ENCODE measurements at places on chromosomes 5 and 9.

DNA sequence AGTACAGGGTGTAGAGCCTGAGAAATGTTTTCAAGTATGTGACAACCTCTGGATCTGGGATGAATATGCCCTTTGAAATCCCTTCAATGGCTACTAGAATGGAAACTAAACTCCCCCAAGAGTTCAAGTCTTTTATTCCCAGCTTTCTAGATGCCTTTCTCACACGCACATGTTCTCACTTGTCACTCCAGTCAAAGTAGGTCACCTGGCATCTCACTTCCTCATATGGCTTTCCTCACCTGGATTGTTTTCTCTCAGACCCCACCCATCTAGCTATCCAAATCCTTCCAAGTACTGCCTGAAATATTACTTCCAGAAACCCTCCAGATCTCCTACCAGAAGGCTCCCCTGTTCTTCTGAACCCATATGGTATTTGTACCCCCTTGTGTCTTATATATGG, 615.4 kb upstream of the KLF4 start:
- peak; percentile 75 for ATAC-seq

GRCh38 chr5:151005187-151005949, 15.0 kb upstream of the GPX3 start:
- ATAC-seq = no peak

GRCh38 chr5:134451936-134452505, 40.3 kb upstream of the CDKN2AIPNL start:
- ATAC-seq = peak; percentile 84

DNA sequence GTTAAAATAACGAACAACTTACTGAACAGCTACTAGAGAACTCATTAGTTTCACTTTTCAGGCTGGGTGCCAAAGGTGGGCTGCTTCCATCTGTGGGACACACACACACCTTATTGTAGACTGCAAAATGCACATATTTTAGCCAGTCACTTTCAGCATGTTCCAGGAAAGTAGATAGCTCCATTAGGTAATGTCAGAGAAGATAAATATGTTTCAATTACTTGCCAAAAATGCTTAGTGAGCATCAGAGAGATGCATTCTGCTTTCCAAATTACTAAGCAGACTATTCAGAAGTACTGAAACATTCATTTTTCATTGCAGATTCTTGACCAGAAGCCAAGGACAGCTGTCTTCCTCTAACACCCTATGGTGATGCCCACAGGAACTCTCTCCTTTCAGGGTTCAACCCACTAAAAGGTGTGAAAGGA, 56.2 kb upstream of the APC start:
- ATAC-seq = no peak

DNA sequence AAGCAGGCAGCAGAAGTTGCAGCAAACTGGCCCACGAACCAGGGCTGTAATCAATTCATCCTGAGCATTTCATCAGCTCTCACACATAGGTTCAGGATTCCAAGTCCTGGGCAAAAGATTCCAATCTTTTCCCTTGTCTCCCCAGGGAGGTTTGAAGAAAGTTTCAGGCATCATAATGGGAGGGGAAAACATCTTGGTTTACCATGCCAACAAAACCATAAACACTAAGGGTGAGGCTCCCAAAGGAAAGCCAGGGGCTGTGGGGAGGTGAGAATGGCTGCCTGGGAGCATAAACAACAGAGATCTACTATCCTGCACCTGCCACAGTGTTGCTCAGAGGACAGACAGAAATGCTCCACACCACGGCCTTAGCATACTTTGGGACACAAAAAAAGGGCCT, 94.6 kb downstream of the SH3TC2 start:
- ATAC-seq = no peak

GRCh38 chr5:124053340-124053739, 541.4 kb downstream of the CSNK1G3 start:
- no peak for ATAC-seq

- no peak for ATAC-seq
Measured at GRCh38 chr5:135489466-135490244, 37.5 kb upstream of the TIFAB start.

DNA sequence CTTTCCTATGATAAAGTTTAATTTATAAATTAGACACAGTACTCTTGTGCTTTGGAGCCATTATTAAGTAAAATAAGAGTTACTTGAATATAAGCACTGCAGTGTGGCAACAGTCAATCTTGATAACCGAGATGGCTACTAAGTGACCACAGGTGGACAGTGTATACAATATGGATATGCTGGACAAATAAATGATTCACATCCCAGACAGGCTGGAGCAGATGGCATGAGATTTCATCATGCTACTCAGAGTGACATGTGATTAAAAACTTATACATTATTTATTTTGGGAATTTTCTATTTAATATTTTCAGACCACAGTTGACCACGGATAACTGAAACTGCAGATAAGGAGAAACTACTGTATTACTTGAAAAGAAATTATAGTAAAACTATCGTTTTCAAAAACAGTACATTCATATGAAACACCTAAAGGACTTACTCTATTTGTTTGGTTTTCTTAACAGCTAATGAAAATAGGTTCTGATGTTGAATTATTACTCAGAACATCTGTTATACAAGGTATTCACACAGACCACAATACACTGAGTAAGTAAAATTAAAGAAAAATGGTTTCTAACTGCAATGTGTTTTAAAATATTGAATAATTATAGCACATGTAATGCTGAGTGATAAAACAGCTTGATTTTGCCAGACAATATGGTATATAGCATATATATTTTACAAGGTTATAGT, 16.0 kb downstream of the LYRM7 start:
- no peak for ATAC-seq

DNA sequence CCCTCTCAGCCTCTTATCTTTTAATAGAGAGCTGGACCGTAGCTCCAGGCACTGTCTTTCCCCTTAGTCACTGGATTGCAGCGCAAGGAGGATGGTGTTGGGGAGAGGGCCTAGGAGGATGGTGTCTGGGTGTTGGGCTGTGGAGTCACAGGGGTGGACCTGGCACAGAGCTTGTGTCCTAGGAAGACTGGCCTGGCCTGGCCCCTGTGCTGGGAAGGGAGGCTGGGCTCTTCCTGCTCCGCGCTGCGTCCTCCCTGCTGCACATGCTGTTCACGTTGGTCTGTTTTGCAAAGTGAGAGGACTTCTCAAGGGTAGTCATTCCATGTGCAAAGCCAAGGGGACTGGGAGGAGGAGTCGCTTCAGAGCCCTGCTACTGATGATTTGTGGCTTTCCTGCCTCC, 123.9 kb downstream of the EHMT1 start:
- no peak for ATAC-seq

- no peak for ATAC-seq
Measured at GRCh38 chr5:53194086-53194485, 84.5 kb upstream of the MOCS2 start.

DNA sequence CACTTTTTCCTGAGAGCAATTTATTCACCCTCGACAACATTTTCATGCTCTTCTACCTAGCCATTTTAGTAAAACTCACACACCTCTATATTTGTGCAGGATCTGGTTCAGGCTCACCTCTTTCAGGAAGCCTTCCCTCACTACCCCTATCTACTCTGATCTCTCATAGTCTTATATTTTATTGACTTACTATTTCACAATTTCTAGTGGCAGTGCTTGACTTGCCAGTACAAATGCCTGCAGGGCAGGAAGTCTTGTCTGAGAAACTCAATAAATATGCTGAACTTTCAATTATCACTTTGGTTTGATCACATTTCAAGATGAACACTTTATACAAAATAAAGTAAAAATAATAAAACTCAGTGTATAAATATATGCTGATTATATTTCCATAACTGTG, 226.8 kb downstream of the CETN3 start:
- ATAC-seq = no peak

- ATAC-seq = peak; percentile 87
Measured at GRCh38 chr9:128986671-128987070, 39.2 kb downstream of the NUP188 start.

GRCh38 chr5:68739752-68740151, 354.1 kb upstream of the SLC30A5 start:
- ATAC-seq = no peak

DNA sequence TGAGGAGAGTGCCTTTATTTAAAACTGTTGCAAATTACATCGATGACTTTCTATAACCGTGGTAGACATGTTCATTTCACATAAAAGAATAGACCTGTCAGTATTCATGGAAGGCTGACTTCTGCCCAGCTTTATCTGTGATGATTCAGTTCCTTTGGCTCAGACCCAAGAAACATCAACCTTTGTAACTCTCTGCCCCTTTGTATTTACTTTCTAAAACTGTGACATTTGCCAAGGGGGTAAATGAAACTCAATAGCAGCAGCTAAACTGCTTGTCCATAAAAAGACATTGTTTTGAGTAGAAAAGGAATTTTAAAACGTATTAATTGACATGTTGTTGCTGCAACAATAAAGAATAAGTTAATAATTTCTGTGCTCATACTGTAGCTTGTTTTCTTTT, 137.8 kb upstream of the ANKH start:
- peak; percentile 67 for ATAC-seq

- no peak for ATAC-seq
Measured at GRCh38 chr5:171432583-171433351, 13.3 kb downstream of the FGF18 start.

GRCh38 chr9:98538203-98538602, 170.5 kb downstream of the GABBR2 start:
- ATAC-seq = no peak

DNA sequence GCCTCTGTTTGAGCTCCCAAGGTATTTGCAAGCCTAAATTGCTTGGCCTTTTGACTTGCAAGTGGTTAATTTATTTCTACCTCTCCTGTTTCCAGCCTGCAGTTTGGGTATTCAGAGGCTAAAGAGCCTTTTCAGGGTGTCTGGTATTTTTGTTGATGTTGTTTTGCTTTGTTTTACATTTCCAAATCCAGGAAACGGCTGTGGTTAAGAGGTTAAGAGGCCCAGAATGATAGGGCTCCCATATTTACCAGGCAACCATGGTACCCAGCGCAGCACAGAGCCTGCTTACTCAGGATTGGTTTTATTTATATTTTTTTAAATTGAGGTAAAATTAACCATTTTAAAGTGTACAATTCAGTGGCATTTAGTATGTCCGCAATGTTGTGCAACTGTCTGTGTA, 92.1 kb downstream of the PDZD2 start:
- ATAC-seq = no peak

DNA sequence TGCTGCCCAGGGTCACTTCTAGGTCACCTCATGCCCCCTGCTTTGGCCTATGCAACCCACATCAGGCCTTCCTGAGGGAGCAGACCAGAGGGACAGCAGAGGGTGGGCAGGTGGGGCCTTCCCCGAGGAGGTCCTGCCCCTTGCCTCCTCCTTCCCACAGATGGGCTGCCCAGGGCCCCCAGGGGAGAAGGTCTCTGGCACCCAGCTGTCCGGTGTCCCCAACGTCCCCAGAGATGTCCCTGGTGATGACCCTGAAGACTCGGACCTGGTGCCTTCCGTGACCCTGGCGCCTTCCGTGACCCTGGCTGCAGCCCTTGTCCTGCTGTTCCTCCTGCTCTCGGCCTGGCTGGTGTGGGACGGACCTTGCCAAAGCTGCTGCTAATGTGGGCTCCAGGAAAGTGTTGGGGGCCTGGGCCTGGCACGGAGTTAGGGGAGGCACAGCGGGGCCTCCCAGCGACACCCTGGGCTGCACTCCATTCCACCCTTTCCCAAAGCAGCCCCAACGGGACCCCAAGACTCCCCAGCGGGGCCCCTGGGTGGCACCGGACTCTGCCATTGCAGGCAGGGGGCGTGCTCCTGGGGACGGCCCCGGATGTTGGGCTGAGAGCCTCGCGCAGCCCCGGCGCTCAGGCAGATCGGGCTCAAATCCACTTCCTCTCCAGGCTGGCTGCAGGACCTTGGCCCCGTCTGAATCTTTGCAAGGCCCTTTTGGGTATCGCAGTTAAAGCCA, 6.8 kb upstream of the SLC2A6 start:
- ATAC-seq = peak; percentile 9

DNA sequence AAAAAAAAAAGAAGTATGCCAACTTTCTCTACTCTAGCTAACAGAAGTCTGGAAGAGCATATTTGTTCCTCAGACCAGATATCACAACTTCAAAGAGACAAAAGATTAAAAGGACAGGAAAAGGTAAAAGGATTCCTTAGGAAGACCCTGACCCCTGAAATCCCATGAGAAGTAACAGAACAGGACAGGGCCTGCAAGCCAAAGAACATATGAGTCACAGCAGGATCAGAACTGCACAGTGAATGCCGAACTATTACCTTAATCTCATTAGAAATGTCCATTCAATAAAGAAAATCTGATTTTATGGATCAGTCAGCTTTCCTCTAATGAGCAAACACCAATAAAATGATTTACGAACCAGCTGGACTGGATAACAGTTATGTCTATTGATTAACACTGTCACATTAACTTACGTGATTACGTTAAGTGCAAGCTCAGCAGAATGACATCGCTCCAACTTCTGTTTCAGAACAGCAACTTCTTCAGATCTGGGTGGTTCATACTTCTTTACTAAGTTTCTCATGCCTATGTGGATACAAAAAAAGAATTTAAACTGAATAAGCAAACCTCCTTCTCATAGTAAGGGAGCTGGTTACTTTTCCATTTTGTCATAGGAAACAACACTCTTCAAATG, 13.6 kb downstream of the CCNH start:
- ATAC-seq = no peak

DNA sequence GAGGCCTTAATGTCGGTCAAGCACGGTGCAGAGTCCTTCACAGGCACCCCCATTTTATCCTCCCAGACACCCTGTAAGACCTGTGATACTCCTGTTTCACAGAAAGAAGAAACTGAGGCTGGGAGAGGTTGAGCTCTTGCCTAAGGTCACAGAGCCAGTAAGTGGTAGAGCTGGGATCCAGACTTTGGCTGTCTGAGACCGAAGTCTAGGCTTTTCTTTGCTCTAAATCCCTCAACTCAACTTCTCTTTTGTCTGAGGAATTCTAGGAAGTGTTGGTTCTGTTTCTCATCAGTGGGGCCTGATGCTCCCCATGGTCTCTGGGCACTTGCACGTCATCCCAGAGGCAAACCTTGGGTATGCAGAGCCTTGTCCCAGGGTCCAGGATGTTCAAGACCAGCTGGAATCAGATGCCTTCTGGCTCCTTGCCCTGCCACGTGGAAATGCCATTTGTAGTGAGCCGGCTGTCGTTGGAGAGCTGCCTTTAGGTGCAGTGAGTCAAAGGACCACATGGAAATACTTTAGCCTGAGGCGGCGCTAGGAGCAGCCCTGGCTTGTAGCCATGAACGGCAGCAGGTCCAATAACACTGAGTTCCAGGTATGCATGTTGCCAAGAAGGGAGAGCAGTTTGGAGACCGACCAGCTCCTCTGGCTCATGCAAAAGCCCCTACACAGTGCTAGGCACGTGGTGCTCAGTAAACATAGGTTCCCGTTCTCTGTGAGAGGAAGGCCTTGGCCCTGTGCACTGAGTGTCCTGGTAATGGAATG, 9.2 kb downstream of the DCANP1 start:
- ATAC-seq = no peak

DNA sequence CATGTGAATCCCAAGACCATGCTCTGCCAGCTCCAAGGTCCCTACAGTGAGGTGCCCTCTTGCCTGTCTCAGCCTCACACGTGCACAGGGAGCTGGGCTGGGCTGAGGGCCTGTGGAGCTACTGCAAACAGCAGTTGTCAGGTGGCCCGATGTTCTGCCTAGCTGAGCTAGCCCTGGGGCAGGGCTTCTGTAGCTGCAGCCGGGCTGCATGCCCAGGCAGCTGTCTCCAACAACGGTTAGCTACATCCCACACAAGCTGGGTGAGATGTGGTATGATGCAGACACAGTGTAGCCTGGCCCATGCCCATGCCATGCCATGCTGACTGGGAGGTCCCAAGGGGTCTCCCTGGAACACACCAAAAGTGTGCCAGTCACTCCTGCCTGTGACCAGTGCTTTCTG, 62.0 kb downstream of the MACROH2A1 start:
- ATAC-seq = peak; percentile 75

Data from esophagus mucosa (tissue), 1 donor.